ENCODE measurements at places on chromosomes 3 and 15.

DNA sequence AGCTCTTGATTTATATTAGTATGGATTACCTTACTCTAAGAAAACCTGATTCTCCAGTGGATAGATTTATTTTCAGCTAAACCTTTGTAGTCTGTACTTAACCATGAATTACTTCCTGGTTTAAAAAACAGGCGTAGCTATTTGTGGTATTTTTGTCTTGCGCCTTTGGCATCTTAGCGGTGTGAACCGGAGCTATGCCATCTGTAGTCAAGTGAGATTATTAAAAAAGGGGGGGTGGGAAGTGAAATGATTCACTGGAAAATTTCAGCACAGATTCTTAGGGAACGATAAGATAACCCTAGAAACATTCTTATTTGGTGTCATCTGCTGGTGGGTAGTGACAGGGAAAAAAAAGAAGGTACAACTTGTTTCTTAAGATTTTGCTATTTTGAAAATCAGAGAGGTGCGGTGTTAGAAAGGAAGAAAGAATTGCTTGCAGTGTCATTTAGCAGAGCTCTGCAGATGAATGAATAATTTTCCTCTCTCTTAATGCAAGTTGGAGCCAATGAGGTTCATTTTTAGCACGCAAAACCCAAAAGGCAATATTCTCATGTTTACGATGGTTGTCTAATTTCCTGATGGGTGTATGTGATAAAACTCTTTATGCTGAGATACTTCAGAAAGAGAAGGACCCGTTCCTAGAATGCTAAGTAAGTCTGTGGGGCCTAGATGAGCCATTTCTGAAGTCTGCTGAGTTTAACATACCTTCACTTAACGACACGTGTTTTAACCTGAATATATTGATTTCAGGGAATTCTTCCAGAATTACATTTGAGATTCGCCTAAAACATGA lies 44.0 kb downstream of the PSMD6 start:
- peak; percentile 65 for DNase-seq

GRCh38 chr3:35200056-35200455 lies 439.3 kb upstream of the ARPP21 start:
- no peak for DNase-seq

GRCh38 chr15:82138306-82138705 lies 92.5 kb upstream of the MEX3B start:
- DNase-seq: no peak

DNA sequence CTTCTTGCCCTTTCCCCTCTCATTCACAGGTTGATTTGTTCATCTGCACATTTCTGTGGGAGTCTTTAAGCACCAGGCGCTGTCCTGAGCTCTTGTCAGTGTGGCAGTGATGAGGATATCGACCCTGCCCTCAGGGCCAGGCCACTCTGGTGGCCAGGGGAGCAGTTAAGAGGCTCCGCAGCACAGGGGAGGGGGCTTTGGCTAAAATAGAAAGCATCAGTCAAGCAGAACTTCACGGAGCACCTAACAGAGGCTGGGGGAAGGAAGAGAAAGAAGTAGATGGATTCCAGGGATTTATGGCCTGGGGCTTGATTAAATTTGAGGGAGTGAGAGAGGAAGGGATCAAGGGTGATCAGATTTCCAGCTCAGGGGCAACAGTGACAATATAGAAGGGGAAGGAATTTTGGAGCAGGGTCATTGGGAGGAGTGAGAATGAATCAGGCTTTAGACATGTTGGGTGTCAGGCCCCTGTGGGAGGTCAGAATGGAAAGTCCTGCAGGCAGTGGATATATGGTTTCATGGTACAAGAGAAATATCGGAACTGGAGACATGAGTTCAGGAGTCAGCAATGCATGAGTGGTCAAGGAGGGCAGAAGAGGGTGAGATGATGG lies 73.0 kb upstream of the GLCE start:
- DNase-seq: no peak

- no peak for DNase-seq
Measured at GRCh38 chr15:99404454-99404853, 153.2 kb downstream of the LRRC28 start.

DNA sequence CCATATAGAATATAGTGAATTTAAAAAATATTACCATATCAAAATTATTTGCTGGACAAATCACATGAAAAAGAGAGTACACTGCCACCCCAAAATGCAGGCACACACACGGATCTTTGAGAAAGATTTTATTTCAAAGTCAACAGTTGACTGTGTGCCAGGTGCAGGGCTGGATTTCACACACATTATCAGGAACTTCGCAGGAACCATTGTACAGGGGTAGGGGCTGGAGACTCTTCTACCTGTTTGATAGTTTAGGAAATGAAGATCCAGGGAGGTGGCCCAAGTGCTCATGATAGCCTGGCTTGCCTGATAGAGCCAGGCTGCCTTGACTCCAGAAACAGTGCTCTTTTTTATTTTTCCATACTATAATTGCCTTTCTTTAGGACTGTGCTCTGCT lies 54.2 kb downstream of the IL1RAP start:
- DNase-seq: no peak

GRCh38 chr15:68553314-68553993 lies 25.3 kb upstream of the CORO2B start:
- DNase-seq: no peak

DNA sequence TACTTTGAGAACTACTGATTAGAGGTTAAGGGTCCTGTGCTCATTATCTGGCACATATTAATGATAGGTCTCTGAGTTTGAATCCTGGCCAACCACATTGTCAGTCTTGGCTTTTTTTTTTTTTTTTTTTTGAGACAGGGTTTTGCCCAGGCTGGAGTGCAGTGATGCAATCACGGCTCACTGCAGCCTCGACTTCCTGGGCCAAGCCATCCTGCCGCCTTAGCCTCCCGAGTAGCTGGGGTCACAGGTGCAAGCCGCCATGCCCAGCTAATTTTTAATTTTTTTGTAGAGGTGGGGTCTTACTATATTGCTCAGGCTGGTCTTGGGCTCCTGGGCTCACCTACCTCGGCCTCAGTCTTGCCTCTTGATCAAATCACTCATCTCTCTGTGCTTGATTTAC lies 547 bp upstream of the PCCB start:
- no peak for DNase-seq

- DNase-seq: no peak
Measured at GRCh38 chr3:122975163-122975923, 52.2 kb downstream of the SEMA5B start.
